ENCODE measurements at places on chromosomes 6 and 20.

DNA sequence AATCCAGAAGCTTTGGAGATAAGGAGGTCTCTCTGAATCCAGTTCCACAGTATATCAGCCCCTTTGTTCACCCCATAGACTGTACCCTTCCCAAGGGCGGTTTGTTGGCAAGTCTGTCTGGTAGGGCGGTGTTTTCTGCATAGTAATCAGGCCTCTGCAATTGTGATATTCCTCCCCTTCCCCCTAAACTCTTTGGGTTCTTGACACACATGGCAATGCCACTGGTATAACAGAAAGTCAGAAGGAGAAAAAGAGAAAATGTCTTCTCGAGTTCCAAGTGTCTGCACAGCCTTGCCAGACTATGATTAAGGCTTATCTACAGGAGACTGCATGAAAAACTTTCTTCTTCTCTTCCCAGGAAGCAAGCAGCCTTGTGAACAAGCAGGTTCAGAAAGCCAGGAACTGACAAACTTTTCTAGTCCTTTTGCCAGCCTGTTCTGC is 45.6 kb downstream of the FOXO3 start:
- DNase-seq: no peak

GRCh38 chr6:68343901-68344300 is 291.2 kb upstream of the ADGRB3 start:
- no peak for DNase-seq

GRCh38 chr6:141634269-141634668 is 498.5 kb upstream of the GJE1 start:
- no peak for DNase-seq

- no peak for DNase-seq
Measured at GRCh38 chr20:48623176-48623905, 204.5 kb downstream of the PREX1 start.

DNA sequence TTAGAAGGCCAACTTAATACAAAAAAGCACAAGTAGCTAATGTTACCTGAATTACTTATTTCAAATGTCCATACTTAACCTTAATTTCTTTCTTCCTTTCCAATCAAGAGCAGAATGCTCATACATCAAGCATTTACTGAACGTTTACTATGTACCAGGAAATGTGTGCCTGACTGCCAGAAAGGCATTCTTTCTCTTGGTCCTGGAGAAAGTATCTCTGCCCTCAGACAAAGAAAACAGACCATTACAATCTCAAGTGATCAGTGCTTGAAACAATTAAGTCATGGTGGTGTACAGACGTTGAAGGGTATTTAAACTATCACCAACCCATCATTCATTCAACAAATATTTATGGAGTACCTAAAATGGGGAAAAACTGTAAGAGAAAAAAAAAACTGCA is 26.4 kb downstream of the CSNK2A1 start:
- peak; percentile 11 for DNase-seq

- no peak for DNase-seq
Measured at GRCh38 chr6:16086965-16087364, 41.9 kb upstream of the MYLIP start.

- DNase-seq: peak; percentile 77
Measured at GRCh38 chr6:26021001-26021349, 58.4 kb downstream of the TRIM38 start.

GRCh38 chr6:7139835-7140470 is 32.2 kb downstream of the RREB1 start:
- no peak for DNase-seq

DNA sequence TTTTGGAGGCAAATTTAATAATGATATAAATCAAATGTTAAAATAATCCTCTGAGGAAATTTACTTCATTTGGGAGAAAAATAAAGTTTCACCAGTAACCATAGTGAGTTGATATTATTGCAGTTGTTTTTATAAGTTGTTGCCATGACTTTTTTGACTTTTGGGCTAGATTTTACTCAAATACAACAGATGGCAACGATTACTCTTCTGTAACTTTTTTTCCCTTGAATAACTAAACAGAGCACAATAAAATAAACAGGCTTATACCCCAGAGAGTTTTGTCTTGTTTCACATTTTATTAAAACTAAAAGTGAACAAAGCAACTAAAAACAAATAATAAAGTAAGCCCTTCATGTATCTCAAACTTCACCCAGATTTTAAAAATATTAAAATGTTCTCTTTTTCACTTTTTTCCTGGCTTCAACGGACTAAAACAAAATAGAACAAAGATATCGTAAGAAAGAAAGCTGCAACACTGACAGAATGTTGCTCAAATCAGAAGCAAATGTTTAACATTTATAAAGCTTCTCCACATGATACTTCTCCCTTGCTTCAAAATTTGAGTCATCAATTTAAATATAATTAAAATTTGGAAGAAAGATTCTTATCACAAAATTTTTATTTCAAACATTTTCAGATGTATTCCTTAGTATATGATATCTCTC is 42.5 kb upstream of the BMP5 start:
- no peak for DNase-seq

- DNase-seq: no peak
Measured at GRCh38 chr20:60806824-60807223, 445.2 kb upstream of the CDH4 start.

DNA sequence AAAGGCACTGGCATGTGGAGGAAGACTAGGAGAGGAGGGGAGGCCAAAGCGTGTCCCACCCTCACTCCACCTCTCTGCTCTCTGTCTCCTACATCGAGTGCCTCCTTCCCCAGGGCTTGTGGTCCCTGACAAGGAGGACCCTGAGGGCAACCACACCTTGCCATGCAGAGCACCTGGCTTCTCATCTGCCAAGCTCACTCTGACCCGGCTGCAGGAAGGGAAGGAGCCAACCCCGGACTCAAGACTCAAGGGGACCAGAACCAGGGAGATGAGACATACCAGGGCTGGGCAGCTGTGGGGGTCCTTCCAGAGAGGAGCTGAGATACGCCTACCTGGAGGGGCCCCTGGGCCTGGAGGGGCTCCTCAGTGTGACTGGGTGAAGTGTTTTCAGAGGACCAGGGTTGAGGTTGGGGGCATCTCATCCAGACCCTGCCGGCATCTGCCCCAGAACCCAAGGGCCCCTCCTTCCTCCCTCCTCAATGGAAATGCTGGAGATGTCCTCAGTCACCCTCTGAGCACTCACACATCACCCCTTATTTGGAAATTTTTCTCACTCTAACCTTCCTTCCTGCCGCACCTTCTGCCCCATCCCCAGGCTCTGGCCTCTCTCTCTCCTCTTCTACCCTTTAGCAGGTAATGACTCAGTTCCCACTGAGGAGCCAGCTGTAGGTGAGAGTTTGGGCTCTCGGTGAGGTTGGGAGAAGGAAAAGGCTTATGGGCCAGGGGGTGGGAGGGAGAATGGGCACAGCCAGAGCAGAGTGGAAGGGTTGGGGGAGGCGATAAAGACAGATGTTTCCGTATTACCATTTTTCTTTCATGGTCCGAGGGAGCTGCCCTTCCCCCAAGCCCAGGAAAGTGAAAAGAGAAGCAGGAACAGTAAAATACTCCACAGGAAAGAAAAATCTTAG is 32.0 kb upstream of the POU5F1 start:
- peak; percentile 23 for DNase-seq

- no peak for DNase-seq
Measured at GRCh38 chr6:169885131-169885530, 133.7 kb downstream of the ERMARD start.

- peak; percentile 61 for DNase-seq
Measured at GRCh38 chr6:20661721-20662120, 127.5 kb downstream of the CDKAL1 start.

DNA sequence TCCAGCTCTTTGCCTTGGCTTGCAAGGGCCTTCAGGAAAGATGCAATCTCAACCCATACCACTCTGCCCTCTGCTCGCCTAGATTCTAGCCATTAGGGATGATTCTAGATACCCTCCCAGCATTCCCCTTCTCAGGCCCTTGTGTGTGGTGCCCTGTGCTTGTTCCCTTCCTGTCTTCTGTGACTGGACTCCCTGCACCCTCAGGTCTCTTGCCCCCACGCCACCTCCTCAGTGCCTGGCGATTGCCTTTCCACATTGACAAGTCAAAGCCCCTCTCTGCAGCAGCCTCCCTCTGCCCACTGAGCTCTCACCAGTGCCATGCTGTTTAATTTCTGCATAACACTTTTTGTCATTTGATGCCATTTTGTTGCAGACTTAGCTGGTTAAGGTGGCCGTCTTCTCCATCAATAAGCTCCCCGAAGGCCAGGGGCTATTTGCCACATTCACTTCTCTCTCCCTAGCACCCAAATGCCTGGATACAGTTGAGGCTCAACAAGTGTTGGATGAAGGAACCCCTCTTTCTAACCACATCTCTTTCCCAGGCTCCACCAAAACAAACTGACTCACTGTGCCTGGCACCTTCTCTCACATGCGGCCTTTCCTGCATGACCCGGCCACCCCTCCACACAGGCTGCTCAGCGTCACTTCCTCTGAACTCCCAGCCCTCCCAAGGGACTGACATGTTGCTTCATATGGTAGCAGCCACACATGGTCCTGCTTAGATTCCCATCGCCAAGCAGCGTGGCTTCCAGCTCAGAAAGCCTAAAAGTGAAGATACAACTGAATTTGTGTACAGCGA is 4.6 kb upstream of the TXNDC5 start:
- peak; percentile 89 for DNase-seq

GRCh38 chr6:21800948-21801438 is 207.4 kb downstream of the SOX4 start:
- no peak for DNase-seq

GRCh38 chr6:146598772-146599405 is at the start of gene ADGB:
ADGB (plus strand) TSS chr6:146598972; CDS start chr6:146599041, 69 bp downstream.
- peak; percentile 57 for DNase-seq

DNA sequence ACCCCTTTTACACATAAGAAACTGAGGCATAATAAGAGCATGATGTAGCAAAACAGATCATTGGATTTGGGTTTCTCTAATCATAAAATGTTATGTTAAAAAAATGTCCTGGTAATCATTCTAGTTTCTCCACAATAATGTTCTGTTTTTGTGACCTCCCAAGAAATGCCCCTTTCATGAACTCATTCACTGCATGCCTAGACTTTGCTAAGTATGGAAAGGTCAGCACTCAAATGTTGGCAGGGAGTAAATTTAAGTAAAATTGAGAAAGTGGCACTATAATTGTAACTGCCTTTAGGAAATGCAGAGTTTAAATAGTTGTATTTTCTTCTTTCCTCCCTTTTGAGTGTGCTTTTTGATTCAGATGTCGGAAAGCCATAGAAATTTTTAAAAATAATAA is 48.5 kb upstream of the ID4 start:
- no peak for DNase-seq

GRCh38 chr6:154508573-154509375 is 1.7 kb downstream of the CNKSR3 start:
- peak; percentile 74 for DNase-seq

- no peak for DNase-seq
Measured at GRCh38 chr6:125307964-125308615, 6.3 kb upstream of the HDDC2 start.

DNA sequence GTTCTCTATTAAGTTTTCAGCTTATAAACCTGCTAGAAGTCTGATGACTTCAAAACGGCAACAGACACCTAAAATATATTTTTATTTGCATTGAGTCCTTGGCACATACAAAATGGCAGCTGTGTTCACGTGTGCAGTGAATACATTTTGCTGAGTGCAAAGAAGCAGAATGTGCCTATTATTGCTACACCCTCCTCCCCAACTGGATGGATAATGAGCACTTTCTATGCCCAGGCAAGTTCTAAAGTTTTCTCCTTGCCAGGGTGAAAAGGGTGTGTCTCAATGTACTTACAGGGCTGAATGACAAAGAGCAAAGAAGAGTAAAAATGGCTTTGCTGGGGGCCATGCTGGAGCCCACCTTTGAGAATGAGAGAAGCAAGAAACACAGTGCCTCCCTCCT is 4.0 kb upstream of the FERMT1 start:
- DNase-seq: no peak

DNA sequence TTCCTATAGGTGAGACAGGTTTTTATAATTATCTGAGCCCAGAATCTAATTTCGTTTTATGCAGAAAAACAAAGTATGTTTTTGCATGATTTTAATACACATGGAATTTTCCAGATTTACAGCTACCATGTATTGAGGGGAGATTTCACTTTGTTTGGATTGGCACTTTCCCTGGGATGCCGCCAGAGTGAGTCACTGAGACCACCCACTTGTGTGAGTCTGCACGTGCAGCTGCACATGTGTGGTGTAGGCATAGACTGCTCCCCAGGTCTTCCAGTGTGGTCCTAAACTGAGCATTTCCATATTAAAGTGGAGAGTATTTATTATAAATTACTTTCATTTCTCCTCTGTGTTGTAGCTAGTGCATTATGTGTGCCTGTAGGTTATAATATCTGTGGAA is 186.8 kb downstream of the UBE3D start:
- peak; percentile 71 for DNase-seq

- DNase-seq: no peak
Measured at GRCh38 chr6:34970957-34971356, 81.9 kb downstream of the ANKS1A start.

DNA sequence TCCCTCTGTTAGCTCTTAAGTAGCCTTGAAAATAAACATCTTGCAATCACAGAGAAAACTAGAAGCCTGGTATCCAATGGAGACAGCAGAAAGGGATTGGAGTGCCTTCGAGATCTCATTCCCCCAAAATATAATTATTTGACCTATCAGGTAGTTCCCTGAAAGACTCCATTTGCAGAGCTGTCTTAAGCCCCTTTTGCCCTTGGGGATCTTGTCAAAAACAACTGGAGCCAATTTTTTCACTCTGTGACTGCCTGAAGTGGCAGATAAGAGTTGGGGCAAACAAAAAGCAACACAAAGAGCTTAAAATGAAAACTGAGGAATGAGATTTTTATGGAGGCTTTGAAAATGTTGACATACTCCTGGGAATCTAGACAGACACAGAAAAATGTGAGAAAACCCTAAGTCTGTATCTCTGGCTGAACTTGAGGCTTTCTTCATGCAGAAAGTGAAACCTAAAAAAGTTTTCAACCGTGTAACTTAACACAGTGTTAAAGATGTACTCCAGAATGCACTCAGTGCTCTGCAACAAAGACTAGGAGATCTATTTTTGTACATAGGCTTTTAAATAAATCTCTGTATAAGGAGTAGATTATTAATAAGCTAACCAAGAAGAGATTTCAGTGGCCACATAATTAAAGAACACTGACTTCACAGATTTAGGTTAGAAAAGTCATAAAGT is 971.1 kb upstream of the MAN1A1 start:
- DNase-seq: no peak

- no peak for DNase-seq
Measured at GRCh38 chr6:135159531-135159930, 21.6 kb upstream of the MYB start.

- peak; percentile 65 for DNase-seq
Measured at GRCh38 chr20:62804627-62805154, at the start of gene OGFR. OGFR (plus strand) TSS chr20:62804835; CDS start chr20:62804860, 25 bp downstream.

DNA sequence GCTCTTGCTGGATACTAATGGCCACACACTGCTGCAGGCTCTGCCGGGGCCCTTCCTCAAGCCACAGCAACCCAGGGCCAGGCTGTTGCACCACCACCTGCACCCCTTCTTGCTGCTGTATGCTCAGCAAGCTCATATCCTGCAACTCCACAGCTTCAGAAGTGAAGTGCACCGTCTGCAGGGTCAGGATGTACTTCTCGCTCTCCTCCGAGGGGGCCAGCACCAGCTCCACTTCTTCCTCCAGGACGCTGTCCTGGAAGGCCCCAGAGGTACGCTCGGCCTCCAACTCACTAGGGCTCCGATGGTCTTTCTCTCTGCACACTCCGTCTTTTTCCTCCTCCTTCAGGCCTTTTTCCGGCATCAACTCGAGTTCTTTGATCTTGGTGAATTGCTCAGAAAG is 1.2 kb downstream of the CTCFL start:
- no peak for DNase-seq
